CD8-positive, alpha-beta memory T cell (primary cell): ENCODE measurements at places on chromosomes 5 and 9. TPM values are rescaled to one million over a fixed set of nuclear protein-coding genes. Genes with fewer than 3 reads are reported as not detected.

GRCh38 chr5:123460296-123460729, 37.1 kb upstream of the CEP120 start:
- DNase-seq = no peak

Gene IL9
- total RNA-seq = 13.0 TPM

DNA sequence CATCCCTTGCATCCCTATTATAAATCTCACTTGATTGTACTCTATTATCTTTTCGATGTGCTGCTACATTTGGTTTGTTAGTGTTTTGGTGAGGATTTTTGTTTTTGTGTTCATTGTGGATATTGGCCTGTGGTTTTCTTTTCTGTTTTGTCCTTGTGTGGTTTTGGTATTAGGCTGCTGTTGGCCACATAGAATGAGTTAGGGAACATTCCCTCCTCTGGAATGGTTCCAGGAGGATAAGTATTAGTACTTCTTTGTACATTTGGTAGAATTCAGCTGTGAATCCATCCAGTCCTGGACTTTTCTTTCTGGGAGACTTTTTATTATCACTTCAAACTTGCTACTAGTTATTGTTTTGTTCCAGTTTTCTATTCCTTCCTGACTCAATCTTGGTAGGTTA, 287.2 kb downstream of the CWC27 start:
- no peak for DNase-seq

- no peak for DNase-seq
Observed at GRCh38 chr9:108684288-108685025, 171.3 kb downstream of the ACTL7B start.

DNA sequence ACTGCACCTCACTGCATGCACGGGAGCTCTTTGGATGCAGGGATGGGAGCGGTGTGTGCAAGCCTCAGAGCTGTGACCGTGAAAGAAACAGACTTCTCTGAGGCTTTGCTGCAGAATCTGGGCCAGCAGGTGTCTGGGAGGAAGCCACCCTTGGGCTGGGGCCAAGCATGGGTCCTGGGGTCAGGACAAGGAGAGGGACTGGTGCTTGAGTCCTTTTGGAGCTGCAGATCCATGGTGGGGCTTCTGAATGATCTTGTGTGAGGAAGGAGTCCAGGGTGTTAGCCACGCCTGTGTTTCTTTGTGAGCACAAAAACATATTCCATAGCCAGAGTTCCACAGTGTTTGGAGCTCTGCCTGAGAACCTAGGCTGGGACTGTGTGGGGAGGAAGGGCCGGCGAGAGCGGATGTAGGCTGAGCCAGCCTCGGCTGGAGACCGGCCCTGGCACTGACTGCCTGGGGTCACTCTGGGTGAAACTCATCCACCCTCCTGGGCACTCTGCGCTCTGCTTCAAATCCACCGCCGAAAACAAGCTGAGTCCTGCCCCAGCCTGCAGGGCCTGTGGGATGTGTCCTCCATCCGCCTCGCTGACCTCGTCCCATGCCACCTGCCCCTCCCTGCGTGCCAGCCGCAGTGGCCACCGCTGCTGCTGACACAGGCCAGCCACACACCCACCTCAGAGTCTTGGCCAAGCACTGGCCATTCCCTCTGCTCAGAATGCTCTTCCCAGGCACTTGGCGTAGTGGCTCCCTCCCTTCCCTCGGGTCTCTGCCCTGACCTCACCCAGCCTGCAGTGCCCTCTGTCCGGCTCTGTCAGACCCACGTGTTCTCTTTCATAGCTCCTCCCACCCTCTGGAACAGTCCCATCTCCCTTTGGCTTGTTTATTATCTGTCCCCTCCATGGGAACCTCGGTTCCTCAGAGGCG, 26.7 kb downstream of the ERGIC1 start:
- DNase-seq = no peak

DNA sequence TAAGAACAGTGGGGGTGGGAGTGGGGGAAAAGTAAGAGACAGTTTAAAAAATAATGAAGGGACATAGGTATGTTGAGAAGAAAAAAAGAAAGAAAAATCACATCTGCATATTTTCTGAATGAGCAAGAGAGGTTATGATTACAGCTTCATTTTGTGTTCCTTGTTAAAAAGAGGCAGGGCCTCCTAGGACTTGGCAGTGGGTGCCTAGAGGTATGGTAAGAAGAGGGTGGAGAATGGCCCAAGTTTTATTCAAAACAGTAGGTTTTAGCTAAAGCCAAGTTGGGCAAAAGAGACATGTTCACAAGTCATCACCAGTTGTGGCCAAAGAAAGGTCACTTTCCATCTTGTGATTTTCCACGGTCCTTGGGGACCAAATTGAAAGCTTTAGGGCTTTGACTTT, 643.4 kb downstream of the CCDC171 start:
- DNase-seq = no peak

DNA sequence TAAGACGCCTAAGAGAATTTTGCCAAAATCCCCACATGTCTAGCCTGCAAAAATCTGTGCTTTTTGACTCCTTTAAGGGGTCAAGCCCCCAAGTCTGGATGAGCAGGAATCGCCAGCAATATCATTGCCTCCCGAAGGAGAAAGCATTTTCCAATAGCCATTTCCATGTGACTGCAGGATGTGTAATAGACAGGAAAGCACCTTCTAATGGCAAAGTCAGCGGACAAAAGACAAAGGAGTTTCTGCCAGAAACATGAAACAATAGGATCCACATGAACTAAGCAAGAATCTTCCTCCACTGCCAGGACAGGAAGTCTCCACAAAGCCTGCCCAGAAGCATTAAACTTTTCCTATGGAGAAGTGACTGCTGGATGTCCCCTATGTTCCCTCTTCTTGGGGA, 177.1 kb upstream of the PCSK5 start:
- no peak for DNase-seq

Gene PDE6A
- total RNA-seq = not detected

Gene C9
- not detected for total RNA-seq

- peak; percentile 57 for DNase-seq
Observed at GRCh38 chr9:98087420-98088354, 31.2 kb downstream of the NANS start.

Gene SLC6A3
- total RNA-seq = not detected

Gene MAP1B
- total RNA-seq = 0.18 TPM

- no peak for DNase-seq
Observed at GRCh38 chr9:114030364-114030763, 47.7 kb downstream of the AMBP start.

DNA sequence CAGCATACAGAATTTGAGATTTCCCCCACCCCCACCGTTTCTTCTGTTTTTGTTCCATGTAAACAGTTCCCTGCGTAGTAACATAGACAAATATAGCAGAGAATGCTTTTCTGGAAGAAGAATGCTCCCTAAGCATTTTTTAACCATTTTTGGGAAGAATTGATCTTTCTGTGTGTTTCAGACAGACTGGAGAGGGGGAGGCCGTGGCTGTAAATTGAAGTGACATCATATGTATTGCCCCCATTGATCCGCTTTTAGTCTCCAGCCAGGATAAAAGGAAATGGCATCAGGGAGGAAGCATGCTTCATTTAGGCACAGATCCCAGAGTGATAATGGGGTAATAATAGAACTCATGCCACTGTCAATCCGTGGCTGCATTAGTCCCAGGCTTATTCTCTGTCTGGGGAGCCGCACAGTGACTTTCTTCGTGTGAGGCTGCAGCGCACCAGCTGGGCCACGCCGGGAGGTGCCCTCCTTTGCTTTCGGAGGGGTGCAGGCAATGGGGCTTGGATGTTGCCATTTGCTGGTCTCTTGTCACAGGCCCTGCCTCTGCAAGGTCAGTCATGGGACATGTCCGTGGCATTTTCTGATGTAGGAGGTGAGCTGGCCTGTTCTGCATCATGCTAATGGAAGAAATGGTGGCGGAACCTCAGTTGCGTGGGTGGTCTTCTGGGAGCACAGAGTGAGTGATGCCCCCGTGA, 261.5 kb downstream of the FANCC start:
- no peak for DNase-seq
